Osteocyte (in vitro differentiated cells): ENCODE measurements at places on chromosomes 12 and 14. TPM values are rescaled to one million over a fixed set of nuclear protein-coding genes. Genes with fewer than 3 reads are reported as not detected.

Gene IL22
- not detected in 2 replicates for total RNA-seq

DNA sequence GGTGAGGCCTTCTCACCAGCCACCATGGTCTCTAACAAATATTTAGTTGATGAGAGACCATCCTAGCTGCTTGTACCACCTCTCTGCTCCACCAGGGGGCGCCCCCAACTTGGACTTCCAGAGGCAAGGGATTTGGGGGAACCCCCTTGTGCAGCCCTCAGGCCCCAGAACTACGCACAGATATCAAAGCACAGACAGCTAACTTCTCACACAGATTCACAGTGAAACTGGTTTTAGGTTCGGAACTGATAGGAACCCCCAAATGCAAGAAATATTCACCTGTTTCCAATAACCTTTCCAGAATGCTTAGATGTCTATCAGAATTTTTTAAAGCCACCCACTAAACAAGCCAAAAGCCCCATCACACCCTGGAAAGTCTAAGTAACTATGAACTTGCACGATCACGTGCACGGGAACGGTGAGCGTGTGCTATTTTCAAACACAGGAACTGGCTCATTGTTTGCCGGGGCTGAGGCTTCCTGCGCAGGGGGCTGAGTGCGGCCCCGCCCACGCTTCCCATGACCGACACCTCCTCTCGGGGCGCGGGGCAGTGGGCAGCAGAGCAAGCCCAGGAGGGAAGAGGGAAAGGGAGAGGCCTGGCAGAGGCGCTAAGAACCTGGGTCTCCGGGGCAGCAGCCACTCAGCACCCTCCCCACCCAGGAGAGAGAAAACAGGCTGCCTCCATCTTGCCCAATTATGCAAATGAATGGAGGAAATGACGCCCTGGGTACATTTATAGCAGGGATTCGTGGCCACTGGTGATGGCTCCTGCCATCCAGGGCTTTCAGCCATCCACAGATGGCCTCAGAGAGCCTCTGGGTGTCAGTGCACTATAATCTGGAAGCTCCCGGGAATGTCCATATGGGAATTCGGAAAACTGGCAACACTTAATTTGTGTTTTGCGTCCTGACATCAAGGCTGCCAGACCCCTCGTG is 79.4 kb upstream of the GPR68 start:
- peak; percentile 91 for DNase-seq
- no peak overlapping the region for H3K4me3 ChIP-seq
- H3K27ac ChIP-seq, result no peak overlapping the region

- H3K4me1 ChIP-seq, result peaks cover 3% of the 10 kb centered on the region
- H3K27ac ChIP-seq, result no peak overlapping the region
- no peak for DNase-seq
- no peaks in the 10 kb centered on the region for H3K36me3 ChIP-seq
Observed at GRCh38 chr12:10243818-10244520, 31.3 kb downstream of the GABARAPL1 start.

GRCh38 chr14:98501335-98501734 is 770.7 kb downstream of the BCL11B start:
- H3K27ac ChIP-seq, result no peak overlapping the region
- no peaks in the 10 kb centered on the region for H3K36me3 ChIP-seq
- no peaks in the 10 kb centered on the region for H3K4me1 ChIP-seq
- H3K27me3 ChIP-seq, result no peaks in the 10 kb centered on the region
- DNase-seq, result no peak
